ENCODE measurements at places on chromosomes 7 and 10.

- DNase-seq: no peak
Observed at GRCh38 chr10:102237711-102238252, 3.5 kb downstream of the PITX3 start.

- no peak for DNase-seq
Observed at GRCh38 chr7:26543951-26544350, 252.3 kb downstream of the SNX10 start.

DNA sequence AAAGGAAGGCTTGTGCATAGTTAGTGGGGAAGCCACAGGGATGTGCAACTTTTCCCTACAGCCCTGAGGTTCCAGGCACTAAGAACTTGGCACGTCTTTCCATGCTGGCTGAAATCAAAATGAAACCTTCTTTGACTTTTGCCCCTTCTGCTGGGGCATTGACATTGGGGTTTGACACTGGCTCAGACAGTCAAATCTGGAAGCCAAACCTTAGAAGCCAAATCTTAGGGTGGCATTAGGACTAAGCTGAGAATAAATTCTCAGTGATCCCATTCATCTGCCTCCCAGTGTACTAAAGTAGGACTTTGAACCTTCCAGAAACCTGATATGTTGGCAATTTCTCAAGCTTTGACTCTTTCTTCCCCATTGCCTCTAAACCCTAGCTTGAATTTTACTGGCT lies 31.3 kb upstream of the INSYN2A start:
- no peak for DNase-seq

DNA sequence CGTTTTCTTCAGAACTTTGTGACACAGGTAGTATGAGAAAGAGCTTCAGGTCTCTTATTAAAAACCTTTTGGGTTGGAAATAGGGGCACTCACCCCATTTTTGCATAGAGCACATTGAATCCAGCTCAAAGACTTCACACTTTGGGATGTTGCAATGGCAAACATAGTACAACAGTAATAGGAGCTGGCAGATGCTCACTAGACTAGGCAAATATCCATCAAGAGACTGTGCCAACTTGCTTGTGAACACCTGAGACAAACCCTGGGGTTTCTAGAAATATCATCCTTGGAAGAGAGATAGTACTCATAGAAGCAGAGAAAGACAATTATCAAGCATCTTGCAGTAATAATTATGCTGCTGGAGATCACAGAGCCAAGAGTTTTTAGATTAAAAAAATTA lies 280.0 kb downstream of the CACNA2D1 start:
- no peak for DNase-seq

DNA sequence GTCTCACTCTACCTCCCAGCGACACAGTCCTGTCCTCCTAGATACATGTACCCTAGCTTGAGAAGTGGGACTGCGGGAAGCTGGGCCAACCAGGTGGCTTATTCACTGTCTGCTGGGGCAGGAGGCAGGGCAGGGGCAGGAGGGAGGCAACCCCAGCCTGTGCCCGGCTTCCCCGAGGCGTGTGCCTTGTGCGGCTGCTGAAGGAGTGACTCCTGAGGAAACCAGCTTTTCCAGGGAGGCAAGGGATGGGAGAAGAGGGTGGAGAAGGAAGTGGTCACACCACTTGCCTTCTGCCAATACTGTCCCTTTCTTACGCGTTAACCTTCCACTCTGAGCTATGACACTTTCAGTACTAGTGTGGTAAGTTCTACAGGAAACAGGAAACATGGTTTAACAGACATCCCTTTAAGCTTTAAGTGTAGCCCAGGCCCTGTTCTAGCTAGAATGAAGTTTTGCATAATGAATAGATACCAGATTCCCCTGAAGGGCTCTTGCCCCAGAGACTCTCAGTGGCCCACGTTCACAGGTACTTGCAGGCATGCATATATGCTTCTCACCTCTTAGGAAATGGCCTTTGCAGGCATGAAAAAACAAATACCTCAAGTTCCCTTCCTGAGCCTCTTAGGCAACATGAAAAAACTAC lies 40.6 kb downstream of the SYPL1 start:
- DNase-seq: peak; percentile 84

DNA sequence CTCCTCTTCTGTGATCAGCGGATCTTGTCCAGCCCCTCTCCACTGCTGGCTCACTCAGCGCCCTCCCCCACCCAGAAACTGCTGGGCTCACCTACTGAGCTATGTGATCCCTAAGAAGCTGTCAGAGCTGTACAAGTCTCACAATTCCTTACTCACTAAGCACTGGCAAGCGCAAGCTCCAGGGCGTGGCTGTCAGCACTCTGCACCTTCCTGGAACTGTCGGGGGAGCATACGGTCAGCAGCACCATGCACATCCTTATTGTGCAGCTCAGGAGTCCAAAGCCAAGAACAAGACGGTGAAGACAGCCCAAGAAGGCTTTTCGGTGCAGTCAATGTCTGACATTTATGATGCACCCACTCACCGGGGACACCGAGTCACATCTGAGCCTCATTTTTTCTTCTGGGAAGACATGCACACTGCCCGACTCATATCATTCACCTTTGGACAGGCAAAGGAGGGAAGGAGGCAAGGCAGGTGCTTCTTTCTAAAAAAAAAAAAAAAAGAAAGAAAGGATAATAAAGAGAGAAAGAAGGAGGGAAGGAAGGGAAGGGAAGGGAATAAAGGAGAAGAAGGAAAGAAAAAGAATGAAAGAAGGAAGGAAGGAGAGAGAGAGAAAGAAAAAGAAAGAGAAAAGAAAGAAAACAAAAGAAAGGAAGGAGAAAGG lies 56.3 kb downstream of the ASB13 start:
- DNase-seq: no peak

DNA sequence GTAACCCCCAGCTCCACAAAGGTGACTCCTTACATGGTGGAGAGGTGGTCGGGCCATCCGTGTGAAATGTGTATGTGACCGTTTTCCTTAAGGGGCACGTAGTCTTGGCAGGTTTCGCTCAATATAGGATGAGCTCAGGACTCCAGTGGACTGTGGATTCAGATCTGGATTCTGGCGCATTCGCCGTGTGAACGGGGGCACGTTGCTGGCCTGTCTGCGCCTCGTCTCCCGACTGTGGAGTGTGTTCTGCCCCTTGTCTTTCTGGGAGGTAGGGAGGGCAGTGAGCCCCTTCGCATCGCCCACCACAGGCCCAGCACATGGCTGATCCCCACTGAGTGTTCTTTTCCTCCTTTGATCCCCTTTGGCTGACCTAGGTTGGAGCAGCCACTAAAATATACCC lies 165.1 kb downstream of the EGFR start:
- DNase-seq: no peak

DNA sequence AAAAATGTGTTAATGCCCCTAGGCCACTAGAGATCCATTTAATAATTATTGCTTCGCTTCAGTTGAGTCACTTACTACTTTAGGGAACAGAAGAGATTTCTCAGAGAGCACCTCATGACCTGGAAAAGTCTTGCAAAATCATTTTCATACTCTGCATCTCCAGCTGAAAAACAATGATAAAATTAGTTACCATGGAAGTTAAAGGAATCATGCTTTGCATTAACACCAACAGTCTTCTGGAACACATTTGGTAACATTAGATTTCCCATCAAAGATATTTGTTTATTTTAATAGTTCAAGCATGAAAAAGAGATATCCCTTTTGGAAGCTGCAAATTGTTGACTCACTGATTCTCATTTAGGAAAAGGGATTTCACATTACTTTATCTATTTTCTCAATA lies 1.8 kb upstream of the STEAP2 start:
- DNase-seq: no peak
